Chondrocyte (in vitro differentiated cells): ENCODE measurements at places on chromosomes 5 and 9. TPM values are rescaled to one million over a fixed set of nuclear protein-coding genes. Genes with fewer than 3 reads are reported as not detected.

Gene AFAP1L1
- 1.5 to 9.8 TPM (median 8.3 TPM) in 3 replicates for total RNA-seq

Gene CDH9
- total RNA-seq = not detected in 3 replicates

Gene GABBR2
- 0.12 TPM in 1 of 3 replicates, not detected in the others for total RNA-seq

Gene BTNL3
- total RNA-seq = not detected in 3 replicates

Gene CCDC183
- 0.62 to 1.5 TPM (median 1.4 TPM) in 3 replicates for total RNA-seq

Gene PCDHGB6
- 52.4 to 64.2 TPM (median 56.8 TPM) in 3 replicates for total RNA-seq

Gene PPP3R2
- not detected in 3 replicates for total RNA-seq

Gene PCDHB8
- 1.1 to 3.1 TPM (median 1.7 TPM) in 3 replicates for total RNA-seq

Gene SLC45A2
- 0.12 to 0.51 TPM in 2 of 3 replicates, not detected in the other for total RNA-seq

Gene PCDHB10
- 3.8 to 5.3 TPM (median 4.3 TPM) in 3 replicates for total RNA-seq

Gene BARHL1
- not detected in 3 replicates for total RNA-seq

Gene CCNJL
- total RNA-seq = 4.7 to 11.4 TPM (median 10.0 TPM) in 3 replicates

Gene PCDHGA5
- 0.15 to 0.48 TPM (median 0.27 TPM) in 3 replicates for total RNA-seq

Gene CCNH
- 23.1 to 30.3 TPM (median 25.3 TPM) in 3 replicates for total RNA-seq

Gene PCDHA5
- 0.32 to 0.99 TPM (median 0.62 TPM) in 3 replicates for total RNA-seq

Gene MVB12B
- total RNA-seq = 13.1 to 15.3 TPM (median 13.9 TPM) in 3 replicates

Gene NACC2
- 42.6 to 52.4 TPM (median 51.0 TPM) in 3 replicates for total RNA-seq

Gene TXNDC8
- total RNA-seq = not detected in 3 replicates

Gene HTR4
- not detected in 3 replicates for total RNA-seq

Gene PCDHGA7
- total RNA-seq = 0.17 to 0.31 TPM (median 0.28 TPM) in 3 replicates

Gene DNAH5
- total RNA-seq = 0.46 to 0.77 TPM (median 0.50 TPM) in 3 replicates

Gene PRR7
- 4.8 to 5.5 TPM (median 5.3 TPM) in 3 replicates for total RNA-seq

Gene ANKRD18A
- total RNA-seq = 0.29 to 5.2 TPM (median 4.5 TPM) in 3 replicates
